Type B pancreatic cell (in vitro differentiated cells): ENCODE measurements at places on chromosomes 11 and 22. TPM values are rescaled to one million over a fixed set of nuclear protein-coding genes. Genes with fewer than 3 reads are reported as not detected.

- no peak overlapping the region for H3K27ac ChIP-seq
- no peak for DNase-seq
- H3K4me3 ChIP-seq: no peak overlapping the region
- peaks cover 20% of the 10 kb centered on the region for H3K36me3 ChIP-seq
These were observed 3.8 kb downstream of the B4GALNT4 start for GRCh38 chr11:372809-373715.

- H3K4me3 ChIP-seq: no peak overlapping the region
- no peaks in the 10 kb centered on the region for H3K36me3 ChIP-seq
- DNase-seq: no peak
- peaks cover 13% of the 10 kb centered on the region for H3K27me3 ChIP-seq
- peak overlapping the region; percentile 59 for H3K27ac ChIP-seq
These were observed 22.1 kb upstream of the FGF3 start for GRCh38 chr11:69841170-69841858.

Gene VSIG10L2
- total RNA-seq: 0.31 TPM in 1 of 2 replicates, not detected in the other

Gene NTM
- 10.6 and 19.2 TPM in 2 replicates for total RNA-seq

Gene BIRC3
- total RNA-seq: 2.3 and 2.8 TPM in 2 replicates

Gene NXPE2
- not detected in 2 replicates for total RNA-seq
